GM12878 (cell line): ENCODE measurements at places on chromosomes 12 and 14. TPM values are rescaled to one million over a fixed set of nuclear protein-coding genes. Genes with fewer than 3 reads are reported as not detected.

Gene C14orf180
- total RNA-seq, result not detected in 2 replicates

Gene DPPA3
- not detected in 2 replicates for total RNA-seq

DNA sequence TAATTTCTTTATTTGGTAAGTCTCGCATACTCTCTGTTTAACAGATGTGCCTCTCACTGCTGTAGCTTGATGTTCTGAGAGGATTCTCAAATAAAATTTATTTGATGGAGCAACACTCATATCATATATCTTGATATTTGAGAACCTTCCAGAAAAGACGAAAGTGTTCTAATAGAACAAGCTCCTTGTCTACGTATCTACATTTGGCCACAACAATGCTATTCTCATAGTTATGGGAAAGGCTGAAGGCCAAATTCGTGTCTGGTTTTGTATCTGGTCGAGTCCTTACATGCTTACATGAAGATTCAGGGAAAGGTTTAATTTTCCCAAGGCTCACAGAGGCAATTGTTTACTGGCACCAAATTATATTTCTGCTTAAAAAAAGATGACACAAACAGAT is 186.7 kb upstream of the SLC38A2 start:
- DNase-seq, result no peak

- DNase-seq, result no peak
Measured at GRCh38 chr12:98371419-98371818, 144.0 kb upstream of the TMPO start.

DNA sequence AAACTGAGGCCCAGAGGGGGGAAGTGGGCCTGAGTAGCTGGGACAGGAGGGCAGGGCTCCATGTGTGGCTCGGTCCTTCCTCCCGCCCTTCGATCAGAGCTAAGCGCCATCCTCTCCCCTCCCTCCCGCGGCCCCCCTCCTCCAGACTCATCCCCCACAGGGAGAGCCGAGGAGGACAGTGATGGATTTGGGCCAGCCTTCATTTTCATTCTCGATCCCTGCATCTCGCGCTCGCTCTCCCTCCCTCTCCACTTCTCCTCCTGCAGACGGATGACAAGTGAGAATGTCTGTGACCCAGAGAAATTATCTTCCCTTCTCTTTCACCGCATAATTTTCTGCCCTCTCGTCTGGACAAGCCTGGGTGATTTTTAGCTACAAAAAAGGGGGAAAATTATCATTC is 183.3 kb downstream of the RBM19 start:
- DNase-seq, result no peak

GRCh38 chr12:121575051-121575450 is 5.8 kb downstream of the KDM2B start:
- no peak for DNase-seq
